ENCODE measurements at places on chromosomes 4 and X. TPM values are rescaled to one million over a fixed set of nuclear protein-coding genes. Genes with fewer than 3 reads are reported as not detected.

Gene RAB40AL
- total RNA-seq = 1.9 TPM

Gene PAGE4
- total RNA-seq = not detected

Gene TMEM271
- not detected for total RNA-seq

Gene ARHGAP6
- total RNA-seq = not detected

Gene GAGE12H
- not detected for total RNA-seq

Gene TMEM35A
- not detected for total RNA-seq

Gene STK26
- 38.5 TPM for total RNA-seq

Gene SLC4A4
- 14.6 TPM for total RNA-seq

Gene PAGE3
- total RNA-seq = not detected

Gene NHSL2
- 0.27 TPM for total RNA-seq

Gene IGFBP7
- 20.6 TPM for total RNA-seq
